ENCODE measurements at places on chromosomes 3 and 15.

- no peak for DNase-seq
Observed at GRCh38 chr3:37324131-37324530, 149.7 kb upstream of the LRRFIP2 start.

DNA sequence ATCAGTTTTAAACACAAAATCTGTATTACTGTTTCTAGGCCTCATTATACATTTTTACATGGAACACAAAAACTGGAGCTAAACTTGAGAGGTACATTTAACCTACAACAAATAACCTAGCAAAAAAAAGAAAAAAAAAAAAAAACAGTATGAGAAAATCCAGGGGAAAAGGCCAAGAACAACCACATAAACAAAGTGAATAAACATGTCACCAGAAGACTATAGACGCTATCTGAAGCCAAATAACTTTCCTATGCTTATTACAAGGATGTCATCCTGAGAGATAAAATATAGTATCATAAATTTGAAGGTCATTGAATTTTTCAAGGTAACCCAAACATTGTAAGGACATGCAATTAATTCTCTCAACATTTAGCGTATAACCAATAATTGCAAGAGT, 911.6 kb downstream of the ROBO1 start:
- DNase-seq = no peak

DNA sequence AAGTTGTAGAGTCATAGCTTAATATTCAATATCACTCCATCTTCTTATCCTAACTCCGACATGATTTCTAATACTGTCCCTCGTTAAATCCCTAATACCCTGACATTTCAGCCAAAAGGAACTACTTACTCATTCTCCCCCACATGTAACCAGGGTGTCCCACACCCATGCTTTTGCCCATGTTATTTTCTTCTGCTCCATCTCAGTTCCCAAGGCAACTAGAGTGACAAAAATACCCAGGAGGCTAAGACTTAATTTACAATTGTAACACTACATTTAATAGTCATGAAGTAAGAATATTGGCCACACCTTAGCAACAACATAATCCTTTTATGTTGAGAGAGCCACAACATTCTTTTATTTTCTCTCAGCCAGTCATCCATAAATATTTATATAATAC, 248.5 kb upstream of the TGFBR2 start:
- no peak for DNase-seq

GRCh38 chr3:31166249-31166885, 271.9 kb upstream of the GADL1 start:
- no peak for DNase-seq

DNA sequence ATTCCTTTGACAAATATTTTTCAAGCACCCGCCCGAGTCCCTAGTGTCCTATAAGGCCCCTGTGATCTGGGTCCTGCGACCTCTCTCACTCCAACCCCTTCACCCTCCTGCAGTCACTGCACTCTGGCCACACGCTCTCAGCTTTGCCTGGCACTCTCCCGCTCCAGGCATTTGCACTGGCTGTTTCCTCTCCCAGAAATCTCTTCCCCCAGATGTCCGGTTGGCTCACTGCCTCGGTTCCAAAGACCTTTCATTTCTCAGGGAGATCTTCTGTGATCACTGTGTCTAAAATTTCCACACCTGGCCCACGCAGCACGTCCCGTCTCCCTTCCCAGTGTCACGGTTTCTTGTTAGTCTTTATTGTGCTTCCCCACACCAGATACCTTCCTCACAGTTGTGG, 97.4 kb downstream of the WNT7A start:
- DNase-seq = no peak

GRCh38 chr3:54822206-54822605, 105.7 kb downstream of the LRTM1 start:
- no peak for DNase-seq

- no peak for DNase-seq
Observed at GRCh38 chr3:182948305-182948704, 32.0 kb downstream of the DCUN1D1 start.

- DNase-seq = no peak
Observed at GRCh38 chr15:55535436-55535835, 27.4 kb upstream of the DNAAF4 start.

DNA sequence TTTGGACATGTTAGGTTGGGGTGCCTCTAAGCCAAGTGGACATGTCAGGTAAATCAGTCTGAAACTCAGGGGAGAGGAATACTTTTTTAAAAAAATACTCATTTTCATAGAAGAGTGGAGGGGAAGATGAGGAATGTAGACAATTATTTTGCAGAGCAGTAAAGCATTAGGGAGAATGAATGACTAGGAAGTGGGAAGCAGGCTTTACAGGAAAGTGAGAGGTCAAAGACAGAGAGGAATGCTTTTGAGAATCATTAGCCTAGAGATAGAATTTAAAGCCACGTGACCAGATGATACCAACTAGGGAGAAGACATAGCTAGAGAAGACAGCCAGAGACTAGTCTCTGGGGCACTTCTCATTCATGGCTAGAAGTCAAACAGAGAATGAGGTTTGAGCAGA, 91.0 kb downstream of the RAD18 start:
- no peak for DNase-seq

- DNase-seq = no peak
Observed at GRCh38 chr3:125367403-125368230, 7.5 kb downstream of the ZNF148 start.

- DNase-seq = no peak
Observed at GRCh38 chr3:48776854-48777253, 59.8 kb upstream of the IP6K2 start.

- DNase-seq = no peak
Observed at GRCh38 chr3:81419228-81419627, 342.2 kb downstream of the GBE1 start.

GRCh38 chr3:38139191-38139590, 730 bp downstream of the MYD88 start:
- no peak for DNase-seq

- no peak for DNase-seq
Observed at GRCh38 chr3:46695177-46695961, 1.9 kb upstream of the ALS2CL start.

GRCh38 chr15:56678571-56678970, 54.7 kb downstream of the ZNF280D start:
- no peak for DNase-seq

DNA sequence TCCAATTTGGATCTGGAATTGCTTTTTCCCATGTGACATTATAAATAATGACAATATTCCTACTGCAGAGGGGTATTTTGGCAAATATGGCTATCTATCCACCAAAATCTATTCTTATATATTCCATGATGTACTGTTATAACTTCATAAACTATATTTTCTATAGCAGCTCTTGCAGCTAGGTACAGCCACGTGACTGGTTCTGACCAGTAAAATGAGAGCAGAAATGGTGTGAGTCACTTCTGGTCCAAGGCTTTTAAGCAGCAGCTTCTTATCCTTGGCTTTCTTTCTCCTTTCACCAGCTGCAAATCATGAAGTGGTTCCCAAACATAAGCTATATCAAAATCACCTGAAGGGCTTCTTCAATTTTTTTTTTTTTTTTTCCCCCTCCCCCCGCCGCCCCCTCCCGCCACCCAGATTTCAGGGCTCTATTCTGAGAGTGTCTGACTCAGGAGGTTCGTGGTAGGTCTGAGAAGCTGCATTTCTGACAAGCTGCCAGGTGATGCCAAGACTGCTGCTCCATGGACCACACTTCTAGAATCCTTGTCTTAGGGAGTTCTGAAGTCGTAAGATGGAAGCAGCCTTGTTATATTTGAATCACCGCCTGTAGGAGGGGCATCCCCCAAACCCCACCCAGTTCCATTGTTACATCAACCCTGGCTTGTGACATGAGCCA, 357.5 kb downstream of the CHST2 start:
- DNase-seq = no peak

- DNase-seq = no peak
Observed at GRCh38 chr15:89143503-89144162, 55.4 kb downstream of the ABHD2 start.

DNA sequence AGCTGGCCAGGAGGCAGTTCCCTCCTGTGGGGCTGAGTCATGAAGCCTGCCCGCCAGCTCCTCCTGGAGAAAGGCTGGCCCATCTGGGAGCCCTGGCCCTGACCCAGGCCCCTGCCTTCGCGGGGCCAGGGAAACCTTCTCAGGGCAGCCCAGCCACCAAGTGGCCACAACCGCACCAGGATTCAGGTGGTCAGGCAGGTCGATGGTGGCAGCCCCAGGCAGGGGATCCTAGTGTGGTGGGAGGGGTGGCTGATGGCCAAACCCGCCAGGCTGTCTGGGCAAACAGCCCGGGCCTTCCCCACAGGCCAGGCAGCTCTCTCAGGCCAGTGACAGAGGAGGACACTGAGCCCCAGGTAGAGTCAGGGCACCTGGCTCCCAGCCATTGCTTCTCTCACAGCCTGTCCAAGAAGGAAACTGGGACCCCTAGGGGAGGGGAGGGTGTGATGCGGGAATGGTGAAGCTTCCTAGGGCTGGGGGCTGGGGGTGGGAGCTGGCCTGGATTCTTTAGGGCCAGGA, 1.2 kb downstream of the TWF2 start:
- DNase-seq = no peak

- DNase-seq = no peak
Observed at GRCh38 chr3:30181581-30181980, 424.8 kb upstream of the TGFBR2 start.

Measured in SHP77 treated with DMSO at 0.1 percent for 48 hours (cell line).